ENCODE measurements at places on chromosomes 1 and 21. TPM values are rescaled to one million over a fixed set of nuclear protein-coding genes. Genes with fewer than 3 reads are reported as not detected.

The HENMT1 gene
- 2.7 TPM for total RNA-seq

The TMEM61 gene
- total RNA-seq = not detected

The MFAP2 gene
- 18.2 TPM for total RNA-seq

The ITPKB gene
- 8.2 TPM for total RNA-seq

The GGPS1 gene
- total RNA-seq = 25.1 TPM

The G0S2 gene
- total RNA-seq = 12.8 TPM

The ZBTB37 gene
- 7.8 TPM for total RNA-seq

The UBXN10 gene
- total RNA-seq = not detected

The OPRD1 gene
- under 0.01 TPM for total RNA-seq

The MAD2L2 gene
- total RNA-seq = 30.8 TPM

The EXTL2 gene
- total RNA-seq = 28.4 TPM

The HSD3B2 gene
- total RNA-seq = not detected

The PLPPR4 gene
- 0.50 TPM for total RNA-seq

The PADI1 gene
- not detected for total RNA-seq

The C1QTNF12 gene
- total RNA-seq = 0.40 TPM

The C1orf115 gene
- 5.1 TPM for total RNA-seq

The AVPR1B gene
- not detected for total RNA-seq

The OR2L3 gene
- total RNA-seq = not detected

The NFASC gene
- total RNA-seq = 15.7 TPM

The PUM1 gene
- total RNA-seq = 71.6 TPM

The SEC16B gene
- total RNA-seq = 4.1 TPM

The RPE65 gene
- total RNA-seq = not detected

The ANKRD34A gene
- total RNA-seq = 0.62 TPM

The CDC42 gene
- total RNA-seq = 476 TPM

The IL19 gene
- not detected for total RNA-seq

The PTPRC gene
- total RNA-seq = 0.40 TPM

The CNIH3 gene
- total RNA-seq = 4.9 TPM

The CD2 gene
- total RNA-seq = not detected

The DNAJB4 gene
- total RNA-seq = 72.1 TPM

The UBR4 gene
- 103 TPM for total RNA-seq

The PARK7 gene
- total RNA-seq = 397 TPM

The LRRC7 gene
- not detected for total RNA-seq

The SPRR1B gene
- not detected for total RNA-seq

Measured in aortic smooth muscle cell (primary cell).